ENCODE measurements at places on chromosomes 5 and 9.

GRCh38 chr5:151293624-151294023, 9.9 kb downstream of the SLC36A3 start:
- DNase-seq = no peak

DNA sequence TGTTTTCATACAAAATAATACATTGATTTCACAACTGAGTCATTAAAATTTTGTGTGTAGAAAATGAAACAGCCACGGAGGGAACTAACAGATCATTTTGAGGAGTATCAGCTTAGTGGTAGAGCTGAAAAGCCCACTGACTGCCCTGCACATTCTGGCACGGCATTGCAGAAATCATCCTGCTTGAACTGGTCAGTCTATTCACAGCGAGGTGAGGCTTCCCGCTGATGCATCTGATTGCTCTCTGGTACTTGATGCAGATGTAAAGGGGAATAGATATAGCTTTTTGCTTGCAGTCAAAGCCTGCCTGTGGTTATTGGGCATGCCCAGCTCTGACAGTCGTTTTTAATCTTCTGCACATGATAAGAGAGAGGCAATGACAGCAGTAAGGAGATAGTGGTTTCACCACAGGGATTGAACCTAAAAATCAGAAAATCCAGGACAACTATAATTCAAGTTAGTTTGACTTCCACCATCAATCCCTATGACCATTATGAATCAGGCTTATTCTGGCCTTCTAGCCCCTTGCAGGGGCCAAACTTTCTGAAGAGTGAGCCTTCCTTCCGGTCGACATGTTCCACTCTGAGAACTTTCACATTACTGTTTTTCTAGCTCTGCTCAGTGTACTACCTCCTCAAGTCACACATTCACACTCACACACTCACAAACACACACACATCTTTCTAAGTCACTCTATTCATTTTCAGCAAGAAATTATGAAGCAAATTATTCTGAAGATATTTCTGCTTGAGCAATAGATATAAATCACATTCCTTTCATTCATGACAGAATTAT, 782.8 kb upstream of the NUDT12 start:
- no peak for DNase-seq

GRCh38 chr9:112332214-112332613, 1.2 kb downstream of the PTBP3 start:
- no peak for DNase-seq

GRCh38 chr9:80066931-80067330, 495.2 kb downstream of the TLE4 start:
- DNase-seq = no peak

- DNase-seq = no peak
Observed at GRCh38 chr9:91572811-91573210, 149.2 kb upstream of the NFIL3 start.

DNA sequence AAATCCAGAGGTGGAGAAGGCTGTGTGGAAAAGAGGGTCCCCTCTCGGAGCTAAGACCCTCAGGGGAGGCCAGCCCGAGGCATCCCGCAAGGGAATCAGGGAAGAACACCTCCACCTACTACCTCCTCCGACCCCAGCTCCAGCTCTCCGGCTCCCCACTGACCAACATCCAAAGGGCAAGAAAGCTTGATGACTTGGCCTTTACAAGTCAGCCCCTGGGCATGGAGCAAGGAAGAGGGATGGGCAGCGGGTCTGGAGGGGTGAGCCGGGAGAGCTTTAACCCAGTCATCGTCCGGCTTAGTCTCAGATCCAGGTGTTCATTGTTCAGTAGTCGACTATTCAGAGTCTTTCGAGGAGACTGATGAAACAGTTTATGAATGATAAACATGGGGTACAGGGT, 32.1 kb downstream of the ERAP1 start:
- no peak for DNase-seq
